ENCODE measurements at places on chromosomes 6 and 20.

- DNase-seq = no peak
Observed at GRCh38 chr20:11375335-11375734, 542.4 kb upstream of the BTBD3 start.

DNA sequence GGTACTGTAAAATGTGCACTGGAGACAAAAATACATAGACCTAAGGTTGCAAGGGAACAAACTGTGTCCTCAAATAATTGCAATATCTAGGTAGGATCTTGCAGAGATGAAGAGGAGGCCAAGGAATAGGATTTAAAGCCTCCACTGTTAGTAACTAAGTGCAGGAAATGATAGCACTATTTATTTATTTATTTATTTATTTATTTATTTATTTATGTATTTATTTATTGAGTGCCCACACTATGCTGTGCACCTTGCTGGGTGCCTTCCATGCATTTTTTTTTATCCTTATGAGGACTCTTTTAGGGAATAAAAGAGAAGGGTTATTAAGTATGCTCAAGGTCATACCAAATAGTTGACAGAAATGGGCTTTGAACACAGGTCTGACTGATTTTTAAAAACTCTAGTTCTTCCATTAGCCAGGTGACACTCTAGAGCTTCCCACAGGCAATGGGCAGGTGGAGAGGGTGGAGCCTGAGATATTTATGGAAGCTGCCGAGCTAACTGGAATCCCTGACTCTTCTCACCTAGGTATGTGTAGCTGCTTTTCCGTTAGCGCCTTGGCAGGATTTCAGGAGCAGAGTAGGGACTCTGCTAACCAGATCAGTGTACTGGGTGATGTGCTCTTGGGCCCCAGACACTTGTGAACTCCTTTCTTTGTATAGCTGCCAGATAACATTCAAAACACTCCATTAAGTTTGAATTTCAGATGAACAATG is 12.8 kb upstream of the NUP153 start:
- DNase-seq = peak; percentile 33

- no peak for DNase-seq
Observed at GRCh38 chr6:152636021-152636608, 1.0 kb downstream of the SYNE1 start.

- DNase-seq = no peak
Observed at GRCh38 chr20:60354024-60354580, 395.9 kb downstream of the CDH26 start.
